ENCODE measurements at places on chromosomes 12 and 14.
A peak's percentile ranks its signal among the peaks of the same experiment; 100 is the strongest.

- no peak for DNase-seq
These were observed 196.3 kb downstream of the EPS8 start for GRCh38 chr12:15592934-15593333.

GRCh38 chr14:23002592-23002991 is 7.4 kb downstream of the C14orf93 start:
- no peak for DNase-seq

DNA sequence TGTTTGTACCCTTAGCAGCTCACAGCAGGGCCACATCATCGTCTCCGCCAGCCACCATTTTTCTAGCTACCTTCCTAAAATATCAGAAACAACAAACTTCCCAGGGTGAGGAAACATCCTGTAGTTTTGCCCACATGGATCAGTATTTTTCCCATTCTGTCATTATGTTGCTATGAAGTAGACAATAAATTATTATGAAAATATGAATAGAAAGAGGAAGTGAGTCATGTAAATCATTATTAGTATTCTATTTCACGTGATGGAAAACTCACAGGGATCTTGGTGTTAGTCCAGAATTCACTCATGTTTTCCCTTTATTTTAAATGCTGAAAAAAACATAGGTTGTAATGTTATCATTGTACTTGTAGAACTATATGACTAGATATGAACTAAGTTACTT is 319.4 kb downstream of the SYT1 start:
- no peak for DNase-seq

DNA sequence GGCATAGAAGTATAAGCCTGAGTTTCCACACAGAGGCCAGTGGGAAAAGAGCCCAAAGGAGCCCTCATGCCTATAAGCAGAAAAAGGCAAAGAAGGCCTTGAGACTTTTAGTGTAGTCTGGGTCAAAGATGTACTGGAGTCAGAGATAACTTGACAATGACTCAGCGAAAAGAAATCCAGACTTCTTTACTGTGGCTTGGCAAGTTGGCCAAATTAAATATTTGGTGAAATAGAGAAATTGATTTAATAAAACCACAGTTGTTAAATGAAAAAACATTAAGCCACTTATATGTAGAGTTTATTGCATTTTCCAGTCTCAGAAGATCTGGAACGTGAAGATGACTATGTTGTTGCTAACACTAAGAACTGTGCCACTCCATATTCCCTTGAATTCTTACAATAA is 105.1 kb downstream of the TMTC3 start:
- DNase-seq: no peak

DNA sequence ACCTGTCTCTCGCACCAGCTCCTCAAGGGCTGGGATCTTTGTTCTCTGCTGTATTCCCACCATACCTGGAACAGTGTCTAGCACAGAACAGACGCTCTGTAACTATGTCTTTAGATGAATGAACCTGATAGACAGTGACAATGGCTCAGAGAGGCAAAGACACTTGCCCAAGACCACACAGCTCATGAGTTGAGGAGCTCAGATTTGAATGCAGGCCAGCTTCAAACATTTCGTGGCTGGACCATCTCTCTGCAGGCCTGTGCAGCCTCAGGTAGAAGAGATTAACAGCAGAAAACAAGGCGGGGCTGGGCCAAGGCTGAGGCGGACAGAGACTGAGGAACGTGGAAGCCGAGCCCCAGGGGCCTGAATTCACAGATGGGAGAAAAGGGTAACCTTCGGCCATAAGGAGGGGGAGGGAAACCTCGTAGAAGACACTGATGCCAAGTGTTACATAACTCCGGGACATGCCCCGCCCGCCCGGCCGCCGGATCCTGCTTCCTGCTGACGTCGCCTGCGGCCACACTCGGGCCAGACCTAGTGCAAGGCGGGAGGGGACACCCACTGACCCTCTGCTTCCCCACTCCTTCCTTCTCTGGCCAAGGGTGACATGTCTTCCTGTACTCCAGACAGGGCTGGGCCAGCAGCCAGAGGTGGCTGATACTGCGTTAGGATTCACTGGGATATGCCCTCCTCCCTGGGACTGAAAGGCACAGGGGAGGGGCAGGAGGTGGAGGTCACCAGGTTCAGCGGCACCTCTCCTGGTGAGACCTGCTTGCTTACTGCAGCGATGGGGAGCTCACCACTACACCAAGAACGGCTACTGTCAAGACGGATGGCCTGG is 86.8 kb downstream of the RFLNA start:
- no peak for DNase-seq

GRCh38 chr14:105343194-105343593 is 28.6 kb downstream of the PACS2 start:
- peak; percentile 90 for DNase-seq

- no peak for DNase-seq
These were observed 70.7 kb downstream of the PTPN11 start for GRCh38 chr12:112489456-112489855.

GRCh38 chr12:79997096-79997791 is 62.3 kb upstream of the PPP1R12A start:
- DNase-seq: no peak

GRCh38 chr12:77392467-77393088 is 327.2 kb upstream of the E2F7 start:
- DNase-seq: no peak

- peak; percentile 40 for DNase-seq
These were observed 3.0 kb downstream of the SDSL start for GRCh38 chr12:113424915-113425823.

DNA sequence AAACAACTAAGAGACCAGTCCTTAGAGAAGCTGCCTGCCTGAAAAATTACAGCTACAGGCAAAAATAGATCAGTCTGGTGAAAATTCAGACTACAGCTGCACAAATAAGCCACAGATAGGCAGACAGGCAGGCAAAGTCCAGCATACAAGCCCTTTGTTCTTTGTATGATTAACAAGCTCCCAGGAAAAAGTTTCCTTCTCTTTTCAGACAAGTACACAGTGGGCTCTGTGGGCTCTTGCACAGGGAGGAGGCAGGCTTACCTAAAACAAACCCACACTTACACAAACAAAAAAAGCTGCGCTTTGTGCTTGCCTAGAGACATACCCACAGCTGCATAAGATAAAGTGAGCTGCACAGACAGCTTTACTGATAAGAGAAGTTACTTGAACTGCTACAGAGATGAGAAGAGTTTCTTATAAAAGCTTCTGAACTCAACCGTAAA is 7.7 kb downstream of the OR6C68 start:
- DNase-seq: no peak

- DNase-seq: no peak
These were observed 1.5 kb downstream of the SYNE2 start for GRCh38 chr14:63854330-63854729.

DNA sequence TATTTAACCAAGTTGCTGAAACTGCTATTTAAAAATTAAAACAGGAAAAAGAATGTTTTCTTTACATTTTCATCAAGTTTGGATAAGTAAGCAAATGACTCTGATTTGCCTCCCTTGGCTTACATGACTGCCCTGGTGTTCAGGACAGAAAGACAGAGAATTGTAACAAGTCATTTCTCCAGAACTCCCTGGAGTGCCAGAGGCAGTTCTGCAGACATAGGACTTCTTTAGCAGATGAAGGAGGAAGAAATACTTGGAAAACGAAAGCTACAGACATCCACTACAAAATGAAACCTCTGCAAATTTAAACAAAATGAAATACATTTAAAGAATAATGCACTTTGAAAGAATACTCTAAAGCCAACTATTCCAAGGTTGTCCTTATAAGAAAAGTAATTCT is 253.9 kb downstream of the LRFN5 start:
- DNase-seq: no peak

- no peak for DNase-seq
These were observed 21.6 kb downstream of the TGFB3 start for GRCh38 chr14:75960231-75960630.

GRCh38 chr12:79673354-79673753 is 17.4 kb downstream of the PAWR start:
- no peak for DNase-seq

- no peak for DNase-seq
These were observed 477.0 kb downstream of the PCNX1 start for GRCh38 chr14:71384007-71384845.

GRCh38 chr12:32398816-32399369 is 465 bp upstream of the FGD4 start:
- no peak for DNase-seq

DNA sequence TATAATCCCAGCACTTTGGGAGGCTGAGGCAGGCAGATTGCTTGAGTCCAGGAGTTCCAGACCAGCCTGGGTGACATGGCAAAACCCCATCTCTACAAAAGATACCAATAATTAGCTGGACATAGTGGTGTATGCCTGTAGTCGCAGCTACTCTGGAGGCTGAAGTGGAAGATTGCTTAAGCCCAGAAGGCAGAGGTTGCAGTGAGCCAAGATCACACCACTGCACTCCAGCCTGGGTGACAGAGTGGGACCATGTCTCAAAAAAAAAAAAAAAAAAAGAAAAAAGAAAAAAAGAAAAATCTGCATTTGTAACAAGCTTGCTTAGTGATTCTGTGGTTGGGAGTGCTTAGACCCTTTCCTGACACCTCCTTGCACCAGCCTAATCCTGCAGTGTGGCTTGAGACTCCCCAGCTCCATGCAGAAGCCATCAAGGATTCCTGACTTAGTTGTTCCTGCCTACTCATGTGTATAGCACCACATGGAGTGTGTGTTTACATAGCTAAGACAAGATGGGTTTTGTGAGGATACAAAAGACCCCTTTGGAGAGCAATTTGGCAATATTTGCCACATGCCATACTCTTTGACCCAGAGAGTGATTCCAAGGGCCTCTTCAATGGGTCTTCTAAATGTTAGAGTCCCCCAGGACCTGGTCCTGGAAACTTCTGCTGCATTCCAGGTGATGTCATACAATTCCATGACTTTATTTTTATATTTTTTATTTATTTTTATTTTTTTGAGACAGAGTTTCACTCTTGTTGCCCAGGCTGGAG is 5.1 kb upstream of the TMED10 start:
- DNase-seq: no peak

- DNase-seq: no peak
These were observed 34.1 kb downstream of the PSMC1 start for GRCh38 chr14:90290337-90291011.

DNA sequence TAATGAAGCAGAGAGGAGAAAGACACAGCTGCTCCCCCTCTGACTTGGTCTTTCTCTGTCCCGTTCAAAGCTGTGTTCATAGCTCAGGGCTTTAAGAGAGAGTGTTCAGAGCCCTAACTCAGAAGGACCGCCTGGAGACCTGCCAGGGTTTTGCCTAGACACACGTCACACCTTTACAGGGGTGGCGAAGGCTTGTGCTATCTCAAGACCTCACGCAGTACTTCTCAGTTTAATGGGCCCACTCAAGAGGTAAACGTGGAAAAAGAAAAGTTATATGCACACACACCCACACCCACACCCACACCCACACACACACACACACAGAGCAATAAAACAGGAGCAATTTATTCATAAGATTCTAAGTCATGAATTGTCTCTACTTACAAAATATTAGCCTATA is 374.3 kb downstream of the C12orf75 start:
- DNase-seq: no peak

DNA sequence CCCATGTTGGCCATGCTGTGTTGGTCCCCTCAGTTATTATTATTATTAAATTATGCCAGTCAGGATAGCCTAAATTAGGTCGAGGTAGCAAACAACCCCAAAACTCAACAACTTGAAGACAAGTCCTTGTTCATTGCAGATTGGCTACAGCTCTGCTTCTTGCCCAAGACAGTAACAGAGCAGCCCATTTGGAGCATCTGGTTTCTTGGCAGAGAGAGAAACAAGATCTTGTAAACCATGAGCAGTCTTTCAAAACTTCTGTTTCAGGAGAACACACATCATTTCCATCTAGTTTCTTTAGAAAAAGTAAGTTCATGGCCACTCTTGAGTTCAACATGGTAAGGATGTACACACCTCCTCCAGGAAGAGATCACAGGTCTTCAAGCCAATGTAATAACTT is 52.3 kb downstream of the E2F7 start:
- peak; percentile 6 for DNase-seq

DNA sequence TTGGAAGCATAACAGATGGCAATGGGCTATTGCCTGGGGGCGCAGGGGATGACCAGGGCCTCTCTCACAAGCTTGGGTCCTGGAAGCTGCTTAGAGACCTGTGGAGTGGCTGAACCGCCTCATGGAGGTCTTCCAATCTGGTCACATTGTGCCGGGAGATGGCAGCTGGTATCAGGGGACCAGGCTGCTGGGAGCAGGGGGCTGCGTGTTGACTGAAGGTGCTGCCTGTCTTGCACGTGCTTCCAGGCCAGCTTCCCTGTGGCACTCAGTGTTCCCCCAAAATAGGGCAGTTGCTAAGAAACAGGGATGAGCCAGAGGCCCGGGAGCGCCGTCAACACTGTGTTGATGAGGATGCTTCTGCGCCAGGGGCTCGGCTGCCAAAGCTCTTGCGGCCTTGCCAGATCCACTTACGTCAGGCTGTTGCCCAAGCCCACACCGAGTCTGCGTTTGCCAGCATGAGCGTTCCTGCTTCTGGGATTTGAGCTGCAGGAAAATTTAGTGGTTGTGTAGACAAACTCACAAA is 39.8 kb downstream of the ELK3 start:
- DNase-seq: peak; percentile 93

DNA sequence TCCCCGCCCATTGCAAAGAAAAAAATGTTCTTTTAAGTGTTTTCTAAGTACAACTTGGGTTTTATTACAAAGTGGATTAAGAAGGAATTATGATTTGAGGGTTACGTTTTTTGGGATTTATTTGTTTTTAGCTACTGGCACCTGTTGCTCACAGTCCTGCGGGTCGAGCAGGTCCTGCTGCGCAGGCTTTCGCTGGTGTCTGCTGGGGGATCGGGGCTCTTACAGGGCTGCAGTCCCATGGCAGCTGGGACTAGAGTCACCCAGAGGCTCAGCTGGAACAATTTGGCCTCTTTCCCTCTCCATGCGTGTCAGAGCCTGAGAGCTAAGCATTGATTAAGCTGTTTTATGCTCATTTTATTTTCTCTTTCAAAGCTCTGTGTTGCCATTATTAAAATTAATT is 55.6 kb upstream of the DYNC1H1 start:
- no peak for DNase-seq

GRCh38 chr12:24505366-24506015 is 443.4 kb downstream of the BCAT1 start:
- DNase-seq: no peak

GRCh38 chr12:122399592-122400373 is 22.7 kb downstream of the CLIP1 start:
- DNase-seq: peak; percentile 30

- DNase-seq: no peak
These were observed 37.6 kb downstream of the PLEKHG7 start for GRCh38 chr12:92740411-92740810.

DNA sequence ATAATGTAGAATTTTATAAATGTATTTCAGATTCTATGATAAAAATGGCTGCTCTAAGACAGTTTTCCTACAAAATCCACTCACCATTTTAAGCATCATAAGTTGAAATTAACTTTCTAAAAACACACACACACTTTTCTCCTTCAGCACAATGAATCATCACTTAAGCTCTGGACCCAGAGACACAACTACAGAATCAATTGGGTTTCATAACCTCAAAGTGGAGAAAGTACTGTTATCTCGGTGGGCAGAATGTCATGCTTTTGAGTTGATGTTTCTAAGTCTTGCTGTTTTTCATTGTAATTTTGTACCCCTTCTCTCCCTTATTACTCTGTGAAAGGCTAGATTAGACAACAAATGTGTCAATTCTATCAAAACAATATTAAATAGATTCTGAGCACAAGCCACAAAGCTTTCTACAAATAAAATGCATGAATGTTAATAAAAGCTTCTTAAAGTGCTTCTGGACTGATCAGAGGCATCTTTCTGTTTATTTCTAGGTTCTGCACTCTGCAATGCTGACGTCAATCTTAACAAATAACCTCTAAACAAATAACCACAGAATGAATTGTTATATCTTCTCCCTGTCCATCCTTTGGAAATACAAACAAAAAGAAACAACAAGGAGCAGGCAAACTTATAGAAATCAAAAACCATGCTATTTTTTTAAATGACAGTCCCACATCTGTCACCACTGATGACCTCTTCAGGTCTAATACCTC is 8.2 kb downstream of the IPO8 start:
- no peak for DNase-seq

All from NCI-H446 (cell line).